GOT3 (cell line): ENCODE measurements at places on chromosomes 1 and 21.

DNA sequence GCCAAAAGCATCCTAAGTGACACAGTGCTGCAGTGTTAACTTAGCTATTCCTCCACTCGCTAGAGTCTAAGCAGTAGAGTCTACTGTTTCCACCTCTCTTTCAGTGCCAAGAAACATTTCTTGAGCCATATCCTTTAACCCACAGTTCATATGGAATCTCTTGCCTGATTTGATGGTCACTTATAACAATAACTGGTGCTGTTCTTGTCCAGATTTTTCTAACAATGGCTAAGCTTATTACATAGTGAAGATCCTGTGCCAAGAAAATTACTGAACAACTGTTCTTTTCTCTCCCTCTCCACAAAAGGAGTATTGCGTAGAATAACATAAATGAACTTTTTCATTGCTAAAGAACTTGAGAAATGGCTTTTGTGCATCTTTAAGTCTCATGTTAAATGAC, 121.3 kb downstream of the CDC7 start:
- no peak for DNase-seq

- no peak for DNase-seq
Measured at GRCh38 chr21:15795533-15795932, 65.8 kb downstream of the USP25 start.

GRCh38 chr1:233168384-233168783, 127.1 kb downstream of the PCNX2 start:
- no peak for DNase-seq

DNA sequence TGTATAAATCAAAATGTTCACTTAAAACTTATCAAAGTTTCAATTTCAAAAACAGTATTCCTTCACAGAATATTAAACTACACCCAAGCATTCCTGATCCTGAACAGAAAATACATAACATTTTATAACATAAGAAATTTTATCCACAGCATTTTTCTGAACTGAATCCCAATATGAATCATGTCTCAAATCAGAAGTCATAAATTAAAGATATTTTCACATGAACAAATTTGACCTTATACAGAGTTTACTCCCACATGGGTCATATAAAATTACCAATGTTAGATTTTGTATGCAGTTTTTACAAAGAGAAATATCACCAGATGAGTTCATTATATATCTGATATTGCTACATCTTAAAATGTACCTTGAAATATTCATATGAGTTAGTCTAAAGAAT, 48.6 kb upstream of the ASPM start:
- no peak for DNase-seq

- DNase-seq, result no peak
Measured at GRCh38 chr21:33029975-33030461, 4.3 kb downstream of the OLIG2 start.

DNA sequence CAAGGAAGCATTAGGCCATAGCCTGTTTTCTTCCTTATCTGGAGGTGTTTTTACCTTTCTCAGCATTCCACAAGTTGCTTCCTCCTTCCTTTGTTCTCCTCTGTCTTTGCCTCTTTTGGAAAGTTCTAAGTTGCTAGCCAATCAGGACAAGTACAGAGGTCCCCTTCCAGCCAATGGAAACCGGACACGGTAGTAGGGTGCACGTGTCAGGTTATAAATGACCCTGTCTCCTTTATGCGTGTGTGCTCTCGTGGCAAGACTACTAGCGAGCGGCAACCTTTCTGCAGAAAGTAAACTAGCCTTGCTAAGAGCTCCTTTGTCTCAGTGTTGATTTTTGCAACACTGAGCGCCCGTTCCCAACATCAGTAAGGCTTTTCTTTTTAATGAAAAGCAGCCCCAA, 1.5 kb upstream of the ACADM start:
- no peak for DNase-seq

DNA sequence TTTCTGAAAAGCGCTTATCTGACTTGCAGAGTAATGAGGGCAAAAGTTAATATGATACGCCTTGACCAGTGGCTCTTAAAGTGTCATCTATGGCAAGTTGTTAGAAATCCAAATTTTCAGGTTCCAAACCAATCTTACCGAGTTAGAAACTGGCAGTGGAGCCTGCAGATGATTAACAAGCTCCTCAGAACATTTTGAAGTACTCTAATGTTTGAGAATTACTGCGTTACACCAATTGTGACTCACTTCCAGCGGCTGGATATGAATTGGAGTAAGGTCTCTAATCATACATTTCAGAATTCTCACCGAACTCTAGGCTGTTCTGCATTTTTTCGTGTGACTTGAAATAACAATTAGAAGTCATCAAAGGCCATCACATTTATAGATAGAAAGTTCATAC, 73.5 kb upstream of the TMPRSS15 start:
- DNase-seq, result no peak

DNA sequence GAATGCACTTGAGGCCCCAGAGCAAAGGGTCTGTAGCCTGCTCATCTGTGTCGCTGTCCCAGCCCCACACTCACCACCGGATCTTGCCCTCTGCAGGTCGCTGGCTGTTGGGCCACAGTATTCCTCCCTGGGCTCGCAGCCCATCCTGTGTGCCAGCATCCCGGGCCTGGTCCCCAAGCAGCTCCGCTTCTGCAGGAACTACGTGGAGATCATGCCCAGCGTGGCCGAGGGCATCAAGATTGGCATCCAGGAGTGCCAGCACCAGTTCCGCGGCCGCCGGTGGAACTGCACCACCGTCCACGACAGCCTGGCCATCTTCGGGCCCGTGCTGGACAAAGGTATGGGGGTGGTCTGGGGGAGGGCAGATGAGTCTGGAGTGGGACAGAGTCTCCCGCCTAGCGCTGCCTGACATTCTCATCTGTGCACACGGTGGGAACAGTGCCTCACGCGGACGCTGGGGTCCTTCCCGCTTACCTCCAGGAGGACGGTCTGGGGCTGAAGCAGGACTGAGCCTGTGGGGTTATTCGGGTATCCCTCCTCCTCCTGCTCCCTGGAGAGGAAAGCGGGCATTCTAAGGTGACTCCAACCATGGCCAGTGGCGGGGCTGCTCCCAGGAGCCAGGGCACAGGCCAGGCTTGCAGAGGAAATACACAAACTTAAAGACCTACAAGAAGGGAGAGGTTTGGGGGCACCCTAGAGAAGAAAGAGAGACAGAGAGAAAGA, 15.9 kb downstream of the WNT3A start:
- no peak for DNase-seq

GRCh38 chr1:6248161-6248776, 4.3 kb downstream of the HES3 start:
- no peak for DNase-seq

DNA sequence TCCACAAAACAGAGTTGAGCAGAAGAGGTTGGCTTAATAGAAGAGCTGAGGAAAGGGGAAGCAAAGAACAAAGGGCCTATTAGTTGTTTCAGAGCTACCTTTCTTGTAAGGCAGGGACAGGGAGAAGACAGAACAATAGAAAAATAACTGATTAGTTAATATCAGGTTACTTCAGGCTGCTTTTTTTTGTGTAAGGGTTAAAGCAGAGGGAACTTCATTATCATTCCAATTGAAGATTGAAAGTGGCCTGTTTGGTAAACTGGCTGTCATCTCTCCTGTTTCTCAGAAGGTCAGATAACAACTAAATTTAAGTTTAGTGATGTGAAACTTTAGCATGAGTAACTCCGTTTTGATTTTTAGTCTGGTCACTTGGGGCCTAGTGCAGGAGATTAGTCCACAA, 22.3 kb downstream of the CDC42 start:
- no peak for DNase-seq

- peak; percentile 2 for DNase-seq
Measured at GRCh38 chr1:119674835-119675289, 26.8 kb upstream of the ZNF697 start.
